ENCODE measurements at places on chromosomes 1 and 21.

DNA sequence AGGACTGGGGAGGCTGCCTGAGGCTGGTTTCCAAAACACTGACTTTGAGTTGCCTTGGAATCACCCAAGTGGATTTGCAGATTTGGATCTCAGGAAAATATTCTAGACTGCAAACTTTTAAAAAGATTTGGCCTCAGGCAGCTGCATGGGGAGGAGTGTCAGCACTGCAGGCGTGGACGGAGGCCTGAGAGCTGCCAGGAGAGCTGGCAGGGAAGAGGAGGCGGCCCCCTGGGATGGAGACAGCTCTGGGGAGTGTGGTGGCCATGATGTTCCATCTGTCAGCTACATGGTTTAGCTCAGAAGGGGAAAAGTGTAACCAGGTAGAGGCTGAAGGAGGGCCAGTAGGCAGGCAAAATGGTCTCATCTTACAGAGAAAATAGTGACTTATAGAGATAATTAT, 72.1 kb downstream of the VPS26C start:
- DNase-seq: no peak

DNA sequence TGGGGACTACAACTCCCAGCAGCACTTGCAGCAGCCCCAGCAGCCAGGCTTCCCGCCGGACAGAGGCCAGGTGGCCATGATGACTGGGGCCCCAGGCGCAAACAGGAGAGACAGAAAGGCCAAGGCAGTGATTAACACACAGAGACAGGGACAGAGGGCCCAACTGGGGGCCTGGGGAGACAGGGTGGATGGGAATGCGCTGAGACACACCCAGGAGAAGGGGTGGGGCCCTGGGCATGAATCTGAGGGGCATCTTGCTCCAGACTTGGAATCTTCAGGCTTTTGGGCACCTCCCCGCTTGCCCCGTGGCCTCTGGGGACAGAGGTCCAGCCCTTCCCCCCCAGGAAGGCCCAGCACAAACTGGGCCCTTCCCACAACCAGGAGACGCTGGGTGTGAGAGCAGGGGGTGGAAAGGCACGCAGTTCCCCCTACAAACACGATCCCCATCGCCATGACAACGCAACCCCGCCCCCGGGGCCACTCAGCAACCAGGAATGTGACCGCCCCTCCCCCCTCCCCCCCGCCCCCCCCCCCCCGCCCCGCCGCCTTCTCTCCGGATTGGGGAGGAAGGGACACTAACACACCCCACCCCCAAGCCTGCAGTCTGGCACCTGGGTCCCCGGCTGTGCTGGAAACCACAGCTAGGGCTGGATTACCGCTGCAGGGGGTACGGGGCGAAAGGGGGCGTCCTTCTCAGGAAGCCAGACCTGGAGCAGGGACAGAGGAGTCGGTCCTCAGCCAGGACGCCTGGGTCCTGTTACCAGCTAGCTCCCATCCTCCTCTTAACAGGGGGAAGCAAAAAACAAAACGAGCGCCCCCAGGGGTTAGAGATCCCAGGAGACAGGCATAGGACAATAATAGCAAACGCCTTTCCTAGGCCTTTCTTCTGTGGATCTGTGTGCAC, 4.5 kb downstream of the HDGF start:
- DNase-seq: peak; percentile 97

DNA sequence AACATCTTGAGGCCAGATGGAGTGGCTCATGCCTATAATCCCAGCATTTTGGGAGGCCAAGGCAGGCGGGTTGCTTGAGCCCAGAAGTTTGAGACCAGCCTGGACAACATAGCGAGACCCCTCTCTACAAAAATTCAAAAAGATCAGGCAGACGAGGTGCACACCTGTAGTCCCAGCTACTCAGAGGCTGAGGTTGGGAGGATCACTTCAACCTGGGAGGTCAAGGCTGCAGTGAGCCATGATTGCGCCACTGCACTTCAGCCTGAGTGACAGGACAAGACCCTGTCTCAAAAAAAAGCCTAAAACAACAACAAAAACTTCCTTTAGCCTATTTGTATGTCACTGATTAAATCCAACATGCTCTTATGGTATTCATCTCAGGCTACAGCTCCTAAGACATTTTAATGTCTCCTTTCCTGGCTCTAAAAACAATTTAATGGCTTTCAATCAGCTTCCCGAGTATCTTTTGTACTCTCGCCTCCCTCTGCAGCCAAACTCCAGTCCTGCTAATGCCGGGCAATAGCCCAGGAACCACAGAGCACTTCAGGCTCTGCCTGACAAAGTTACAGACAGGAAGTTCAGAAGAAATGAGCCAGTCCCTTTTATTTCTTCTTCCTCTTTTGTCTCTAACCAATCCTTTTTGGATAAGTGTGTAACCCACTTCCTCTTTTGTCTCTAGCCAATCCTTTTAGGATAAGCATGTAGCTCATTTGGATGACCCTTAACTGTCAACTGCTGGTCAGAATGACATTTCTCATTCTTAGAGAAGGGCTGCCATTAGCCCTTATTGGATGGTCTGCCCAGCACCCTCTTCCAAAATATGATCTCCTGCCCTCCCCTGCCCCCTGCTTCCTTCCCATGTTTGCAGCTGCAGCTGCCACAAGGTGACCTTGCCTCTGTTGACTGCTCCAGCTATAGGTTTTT, 6.6 kb upstream of the DOP1B start:
- no peak for DNase-seq

DNA sequence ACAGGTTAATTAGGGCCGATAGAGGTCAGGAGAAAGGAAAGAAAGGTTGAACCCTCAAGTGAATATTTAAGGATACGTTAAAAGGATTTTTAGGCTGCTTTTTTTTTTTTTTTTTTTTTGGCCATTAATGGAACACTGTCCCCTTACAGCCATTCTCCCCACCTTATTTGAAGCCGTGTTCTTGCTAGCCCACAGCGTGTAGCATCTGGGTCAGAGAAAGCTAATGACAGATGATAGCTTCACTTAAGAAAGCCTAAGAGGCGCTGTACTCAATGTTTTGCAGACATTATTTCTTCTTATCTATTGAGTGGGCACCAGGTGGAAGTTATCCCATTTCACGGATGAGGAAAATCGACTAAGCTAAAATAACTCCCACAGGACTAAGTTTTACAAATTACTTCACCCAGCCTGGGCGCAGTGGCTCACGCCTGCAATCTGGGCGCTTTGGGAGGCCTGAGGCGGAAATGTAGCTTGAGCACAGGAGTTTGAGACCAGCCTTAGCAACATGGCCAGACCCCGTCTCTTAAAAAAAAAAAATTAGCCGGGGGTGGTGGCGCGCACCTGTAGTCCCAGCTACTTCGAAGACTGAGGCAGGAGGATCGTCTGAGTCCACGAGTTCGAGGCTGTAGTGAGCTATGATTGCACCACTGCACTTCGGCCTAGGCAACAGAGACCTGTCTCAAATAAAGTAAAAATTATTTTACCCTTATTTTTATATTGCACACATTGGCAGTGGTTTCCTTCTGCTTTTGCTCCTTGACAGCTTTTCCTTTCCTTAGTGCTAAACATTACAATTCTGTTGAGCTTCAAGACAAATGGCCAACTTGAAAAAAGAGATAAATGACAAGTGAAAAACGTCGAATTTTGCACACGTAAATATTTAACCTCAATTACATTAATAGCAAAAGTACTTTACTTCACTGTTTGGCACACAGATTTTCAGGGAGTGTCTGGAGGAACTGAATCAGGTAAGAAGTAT, 1.1 kb upstream of the PHTF1 start:
- DNase-seq: no peak

DNA sequence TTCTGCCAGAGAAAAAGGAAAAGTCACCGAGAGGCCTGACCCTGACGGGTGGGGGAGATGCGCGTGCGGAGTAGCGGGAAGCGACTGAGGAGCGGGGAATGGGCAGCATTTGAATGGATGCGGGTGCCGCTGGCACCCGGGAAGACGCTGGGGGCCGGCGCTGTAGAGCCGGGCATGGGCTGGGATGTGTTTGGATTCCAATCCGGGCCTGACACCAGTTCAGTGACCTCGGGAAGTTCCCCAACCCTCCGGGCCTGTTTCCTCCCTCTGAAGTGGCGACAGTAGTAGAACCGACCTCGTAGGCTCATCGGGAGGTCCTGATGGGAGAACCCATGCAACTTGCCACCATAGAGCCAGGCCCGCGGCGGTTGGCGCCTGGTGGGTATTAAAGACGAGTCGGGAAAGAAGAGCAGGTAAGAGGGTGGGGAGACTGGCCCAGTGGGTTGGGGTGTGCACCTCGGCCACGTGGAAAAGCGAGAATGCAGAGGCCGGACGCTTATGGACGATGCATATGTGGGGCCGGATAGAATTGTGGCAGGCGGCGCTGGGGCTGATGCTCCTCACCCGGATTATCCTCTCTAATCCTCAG, 642 bp upstream of the SLC16A1 start:
- peak; percentile 83 for DNase-seq

- DNase-seq: no peak
Measured at GRCh38 chr1:235465066-235465465, 39.2 kb downstream of the B3GALNT2 start.

Measured in mesenchymal stem cell (in vitro differentiated cells and primary cell).